ENCODE measurements at places on chromosomes 4 and X. TPM values are rescaled to one million over a fixed set of nuclear protein-coding genes. Genes with fewer than 3 reads are reported as not detected.

Gene TRIM60
- not detected for total RNA-seq

Gene SLC6A14
- not detected for total RNA-seq

Gene RTL5
- total RNA-seq: 2.6 TPM

DNA sequence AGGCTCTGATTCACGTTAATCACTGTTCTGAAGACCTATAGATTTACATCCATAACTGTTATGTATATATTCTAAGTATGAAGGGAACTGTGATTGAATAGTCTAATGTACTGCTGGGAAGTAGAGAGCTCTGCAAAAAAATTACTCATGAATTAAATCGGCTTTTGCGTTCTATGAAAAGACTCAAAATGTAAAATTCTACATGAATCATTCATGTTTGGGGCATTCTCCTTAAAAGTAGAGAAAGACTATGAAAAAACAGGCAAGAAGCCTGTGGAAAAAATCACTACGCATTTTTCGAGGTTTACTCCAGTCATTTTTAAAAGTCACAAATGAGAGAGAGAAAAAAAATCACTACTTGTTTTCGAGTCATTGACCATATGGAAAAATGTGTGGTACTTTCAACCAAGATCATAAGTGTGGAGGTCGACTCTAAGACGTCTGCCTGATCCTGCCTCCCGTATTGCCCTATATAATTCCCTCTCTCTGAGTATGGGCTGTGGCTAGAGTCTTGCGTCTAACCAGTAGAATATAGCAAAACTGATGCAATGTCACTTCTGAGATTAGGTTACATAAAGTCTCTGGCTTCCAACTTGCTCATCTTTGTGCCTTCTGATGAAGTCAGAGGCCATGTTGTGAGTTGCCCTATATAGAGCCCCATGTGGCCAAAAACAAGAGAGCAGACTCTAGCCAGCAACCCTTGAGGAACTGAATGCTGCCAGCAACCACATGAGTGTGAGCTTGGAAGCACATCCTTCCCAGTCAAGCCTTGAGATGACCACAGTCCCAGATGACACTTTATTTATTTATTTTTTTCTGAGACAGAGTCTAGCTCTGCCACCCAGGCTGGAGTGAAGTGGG lies 32.1 kb upstream of the VEGFD start:
- no peaks in the 10 kb centered on the region for H3K36me3 ChIP-seq
- no peak overlapping the region for H3K27ac ChIP-seq
- no peak overlapping the region for H3K4me3 ChIP-seq
- H3K27me3 ChIP-seq: peaks cover 11% of the 10 kb centered on the region
- no peaks in the 10 kb centered on the region for H3K4me1 ChIP-seq
- no peak for DNase-seq

DNA sequence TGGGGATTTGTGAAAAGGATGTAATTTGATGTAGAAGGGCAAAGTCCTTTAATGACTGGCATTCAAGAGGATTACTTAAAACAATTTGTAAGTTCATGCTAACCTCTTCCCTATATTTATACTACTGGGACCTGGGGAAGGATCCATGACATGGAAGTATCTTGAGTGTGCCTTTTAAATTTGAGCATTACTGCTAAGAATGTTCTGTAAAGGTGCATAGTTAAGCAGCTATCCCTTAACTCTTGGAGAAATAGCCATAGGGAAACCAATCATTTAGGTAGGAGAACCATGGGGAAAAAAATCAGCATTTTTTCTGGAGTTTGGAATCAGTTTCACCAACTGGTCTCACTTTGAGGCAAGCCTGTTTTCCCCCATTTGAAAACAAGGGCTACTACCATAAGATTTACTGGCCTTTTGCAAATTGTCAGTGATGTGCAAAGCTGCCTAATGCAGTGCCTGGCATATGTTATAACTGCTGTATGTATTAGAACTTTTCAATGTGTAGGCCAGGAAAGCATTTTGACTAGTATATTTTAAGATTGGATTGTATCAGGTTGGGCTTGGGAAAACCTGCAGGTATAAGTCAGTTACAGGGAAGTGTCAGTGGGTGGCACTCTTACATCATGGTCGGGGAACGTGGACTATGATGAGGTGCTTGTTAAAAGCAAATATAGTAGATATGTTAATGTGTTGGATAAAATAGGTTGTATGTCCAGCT lies 72.1 kb downstream of the PRSS12 start:
- peaks cover 15% of the 10 kb centered on the region for H3K36me3 ChIP-seq
- no peak for DNase-seq
- peaks cover 39% of the 10 kb centered on the region for H3K4me1 ChIP-seq
- H3K27ac ChIP-seq: peak overlapping the region; percentile 62
- H3K4me3 ChIP-seq: peak overlapping the region; percentile 63

GRCh38 chr4:44583393-44583792 lies 68.0 kb downstream of the YIPF7 start:
- no peak overlapping the region for H3K27ac ChIP-seq
- no peak for DNase-seq
- no peaks in the 10 kb centered on the region for H3K36me3 ChIP-seq
- peaks cover 6% of the 10 kb centered on the region for H3K27me3 ChIP-seq
- no peak overlapping the region for H3K4me3 ChIP-seq

GRCh38 chrX:28718450-28718849 lies 131.2 kb downstream of the IL1RAPL1 start:
- H3K36me3 ChIP-seq: no peaks in the 10 kb centered on the region
- H3K27ac ChIP-seq: no peak overlapping the region
- H3K4me3 ChIP-seq: no peak overlapping the region
- H3K27me3 ChIP-seq: no peaks in the 10 kb centered on the region
- no peak for DNase-seq
- no peaks in the 10 kb centered on the region for H3K4me1 ChIP-seq

- H3K4me1 ChIP-seq: no peaks in the 10 kb centered on the region
- H3K4me3 ChIP-seq: no peak overlapping the region
- H3K27me3 ChIP-seq: no peaks in the 10 kb centered on the region
- H3K27ac ChIP-seq: no peak overlapping the region
- no peaks in the 10 kb centered on the region for H3K36me3 ChIP-seq
Observed at GRCh38 chr4:79673377-79673776, 265.3 kb upstream of the GK2 start.

DNA sequence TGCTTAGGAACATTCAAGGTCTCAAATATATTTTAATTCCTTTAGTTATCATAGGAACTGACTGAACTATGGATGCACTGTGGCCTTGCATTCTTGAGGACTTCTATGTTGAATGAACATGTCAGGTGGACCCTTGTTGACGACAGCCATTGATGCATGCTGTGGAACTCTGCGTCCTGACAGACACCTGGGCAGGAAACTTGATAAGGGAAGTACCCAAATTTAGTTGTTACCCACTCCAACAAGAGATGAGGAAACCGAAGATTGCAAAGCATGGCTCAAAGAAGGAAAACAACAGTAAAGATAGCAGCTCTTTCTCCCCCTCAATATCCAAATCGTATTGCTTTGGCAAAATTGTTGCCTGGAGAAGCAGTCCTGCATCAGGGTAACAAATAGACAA lies 540.0 kb upstream of the NR3C2 start:
- H3K4me1 ChIP-seq: no peaks in the 10 kb centered on the region
- no peak overlapping the region for H3K27ac ChIP-seq
- H3K4me3 ChIP-seq: no peak overlapping the region
- H3K36me3 ChIP-seq: no peaks in the 10 kb centered on the region
